ENCODE measurements at places on chromosomes 4 and X. TPM values are rescaled to one million over a fixed set of nuclear protein-coding genes. Genes with fewer than 3 reads are reported as not detected.

Gene RTL9
- not detected for polyA plus RNA-seq

DNA sequence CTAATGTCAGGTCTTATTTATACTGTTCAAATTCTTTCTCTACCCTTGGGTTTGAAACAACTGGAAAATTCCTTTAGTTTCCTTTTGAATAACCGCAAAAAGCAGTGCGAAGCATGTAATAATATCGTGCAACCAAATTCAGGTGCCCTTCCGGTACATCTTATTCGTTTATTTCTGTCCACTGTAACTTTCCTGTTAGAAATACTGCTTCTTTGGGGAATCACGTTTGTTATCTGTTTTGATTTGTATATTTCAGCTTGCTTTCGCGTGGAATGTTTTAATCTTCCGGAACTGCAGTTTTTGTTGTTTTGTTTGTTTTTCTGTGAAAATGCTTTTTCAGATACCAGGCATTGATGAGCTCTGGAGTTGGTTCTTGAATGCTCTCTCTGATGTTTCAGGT is 85.7 kb upstream of the HPRT1 start:
- DNase-seq = no peak

DNA sequence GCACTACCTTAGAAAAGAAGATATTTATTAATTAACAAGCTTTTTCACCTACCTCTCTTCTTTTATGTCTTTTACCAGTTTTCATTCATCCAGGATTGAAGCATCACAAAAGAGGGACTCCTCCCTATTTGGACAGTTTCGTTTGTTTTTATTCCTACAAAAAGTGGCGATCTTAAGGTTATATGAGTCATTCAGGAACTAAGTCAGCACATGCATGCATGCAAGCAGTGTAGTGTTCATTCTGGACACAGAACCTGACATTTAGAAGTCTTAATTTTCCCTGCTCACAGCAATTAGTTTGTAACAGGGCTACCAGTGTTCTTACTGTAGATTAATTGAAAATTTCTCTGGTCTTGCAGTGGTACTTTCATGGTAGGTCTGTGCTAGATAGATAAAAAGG is 47.9 kb upstream of the QRFPR start:
- no peak for DNase-seq

DNA sequence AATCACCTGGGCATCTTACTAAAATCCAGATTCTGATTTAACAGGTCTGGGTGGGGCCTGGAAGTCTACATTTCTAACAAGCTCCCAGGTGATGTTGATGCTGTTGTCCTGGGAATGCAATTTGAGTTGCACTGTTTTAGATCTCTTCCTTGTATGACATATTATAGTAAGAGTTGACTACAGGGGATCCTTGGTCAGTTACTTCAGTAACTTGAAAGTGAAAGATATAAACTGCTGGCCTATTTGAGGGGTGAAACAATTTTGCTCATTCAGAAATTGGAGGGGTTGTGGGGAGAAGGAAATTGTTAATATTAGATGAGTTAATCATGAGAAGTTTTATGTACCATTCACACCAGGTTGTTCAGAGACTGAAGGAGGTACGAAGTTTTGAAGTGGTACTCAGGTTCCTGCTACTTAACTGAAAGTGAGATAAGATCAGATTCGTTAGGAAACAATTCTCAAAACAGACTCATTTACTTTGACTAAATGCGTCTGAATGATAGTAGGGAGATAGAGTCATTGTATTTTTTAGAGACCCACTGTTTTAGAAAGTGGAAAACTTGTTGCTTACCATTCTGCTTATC is 12.5 kb downstream of the SH2D1A start:
- DNase-seq = peak; percentile 60

DNA sequence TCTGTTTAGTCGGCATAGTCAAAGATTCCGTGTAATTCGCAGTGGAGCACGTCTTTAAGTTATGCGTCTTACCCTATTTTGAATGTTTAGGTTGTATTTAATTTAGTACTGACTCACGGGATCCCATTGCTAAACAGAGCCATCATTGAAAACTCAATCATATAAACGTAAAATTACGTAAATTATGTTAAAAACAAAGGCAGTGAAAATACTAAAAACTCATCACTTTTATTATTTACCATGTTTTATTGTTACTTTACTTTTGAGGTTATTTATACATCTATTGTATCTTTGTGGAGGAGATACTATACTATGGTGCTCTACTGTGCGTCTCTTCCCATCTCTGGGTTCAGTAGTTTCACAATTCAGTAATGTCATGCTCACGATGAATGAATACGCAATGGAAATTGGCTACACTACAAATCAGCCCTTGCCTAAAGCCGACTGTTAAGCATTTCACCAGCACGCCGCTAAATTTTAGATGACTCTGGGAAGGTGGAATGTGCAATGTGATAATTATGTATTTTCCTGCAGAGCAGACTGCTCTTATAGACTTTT is 944 bp downstream of the FUNDC2 start:
- peak; percentile 41 for DNase-seq

Gene RASSF6
- polyA plus RNA-seq = not detected

DNA sequence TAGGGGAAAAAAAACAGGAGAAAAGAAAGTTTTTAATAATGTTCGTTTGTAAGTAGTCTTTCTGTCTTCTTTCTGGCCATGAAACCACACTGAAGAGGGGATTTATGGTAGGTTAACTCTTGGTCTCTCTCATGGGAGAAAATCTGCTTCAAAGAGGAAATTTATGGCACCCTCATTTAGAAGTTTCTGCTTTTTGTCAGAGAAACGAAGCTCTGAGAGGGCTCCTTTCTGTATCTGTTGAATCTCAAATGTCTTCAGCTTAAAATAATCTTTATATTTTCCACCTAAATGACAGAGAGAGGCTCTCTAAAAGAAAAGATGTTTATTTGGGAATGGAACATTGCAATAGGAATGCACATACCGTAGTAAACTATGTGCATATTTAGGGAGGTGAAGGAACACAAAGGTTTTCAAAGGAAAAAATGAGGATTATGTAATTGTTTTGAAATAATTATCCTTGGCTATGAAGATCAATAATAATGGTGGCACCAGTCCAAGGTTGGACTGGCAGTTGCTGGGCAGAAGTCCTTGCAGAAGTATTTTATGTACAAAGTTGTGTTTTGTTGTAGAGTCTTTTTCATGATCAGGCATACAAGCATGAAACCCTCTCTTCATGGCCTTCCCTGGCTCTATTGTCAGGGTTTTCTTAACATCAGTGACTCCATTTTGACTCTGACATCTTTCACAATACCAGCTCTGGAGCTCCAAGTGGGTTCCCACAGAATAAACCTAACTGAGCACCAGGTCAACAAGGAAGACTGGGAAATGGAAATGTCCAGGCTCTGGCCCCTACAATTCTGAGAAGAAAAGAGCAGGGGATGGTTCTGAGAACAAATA is 53.0 kb upstream of the HPSE start:
- no peak for DNase-seq

DNA sequence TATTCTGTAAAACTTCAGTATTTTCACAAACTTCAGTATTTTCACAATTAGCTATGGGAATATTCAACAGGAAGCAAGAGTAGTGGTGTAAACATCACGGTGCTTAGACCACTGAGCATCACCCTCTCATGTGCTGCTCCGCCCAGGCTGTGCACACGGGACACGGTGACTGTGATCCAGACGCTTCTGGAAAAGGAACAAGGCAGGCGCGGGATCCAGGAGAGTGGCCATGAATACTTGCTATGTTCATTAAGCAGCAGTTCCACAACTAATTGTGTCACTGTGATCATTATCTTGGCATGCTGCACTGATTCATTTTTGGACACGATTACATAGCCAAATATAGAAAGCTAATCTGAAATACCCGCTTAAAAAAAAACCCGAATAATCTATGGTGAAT is 19.6 kb upstream of the FAT1 start:
- no peak for DNase-seq

- DNase-seq = no peak
These were observed 22.7 kb upstream of the RNF212 start for GRCh38 chr4:1136048-1136447.

DNA sequence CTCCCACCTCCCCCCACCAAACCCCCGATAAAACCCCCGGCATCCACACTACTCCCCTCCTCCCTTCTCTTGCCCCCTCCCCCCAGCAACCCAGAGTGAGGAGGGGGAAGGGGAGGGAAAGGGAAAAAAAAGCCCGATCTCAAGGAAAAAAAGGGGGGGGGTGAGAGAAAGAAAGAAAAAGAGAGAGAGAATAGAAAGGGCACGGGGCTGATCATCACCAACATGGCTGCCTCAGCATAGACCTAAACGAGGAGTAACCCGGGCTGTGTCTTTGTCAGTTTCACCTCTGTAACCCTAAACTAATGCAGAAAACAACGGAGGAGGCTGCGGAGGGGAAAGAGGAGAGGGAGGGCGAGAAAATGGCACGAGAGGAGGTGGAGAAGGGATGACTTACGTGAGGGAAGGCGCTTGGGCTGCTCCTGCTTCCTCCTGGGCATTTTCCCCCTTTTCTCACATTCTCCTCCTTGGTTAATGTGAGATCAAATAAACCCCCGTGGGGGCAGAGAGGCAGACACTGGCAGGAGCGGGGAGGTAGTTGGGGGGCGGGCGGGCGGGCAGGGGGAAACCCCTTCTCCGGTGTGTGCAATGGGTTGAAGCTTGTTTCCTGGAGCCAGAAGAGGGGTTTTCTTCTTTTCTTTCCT is 532 bp downstream of the ZNF827 start:
- DNase-seq = peak; percentile 56

Gene UBE2K
- 74.8 TPM for polyA plus RNA-seq

DNA sequence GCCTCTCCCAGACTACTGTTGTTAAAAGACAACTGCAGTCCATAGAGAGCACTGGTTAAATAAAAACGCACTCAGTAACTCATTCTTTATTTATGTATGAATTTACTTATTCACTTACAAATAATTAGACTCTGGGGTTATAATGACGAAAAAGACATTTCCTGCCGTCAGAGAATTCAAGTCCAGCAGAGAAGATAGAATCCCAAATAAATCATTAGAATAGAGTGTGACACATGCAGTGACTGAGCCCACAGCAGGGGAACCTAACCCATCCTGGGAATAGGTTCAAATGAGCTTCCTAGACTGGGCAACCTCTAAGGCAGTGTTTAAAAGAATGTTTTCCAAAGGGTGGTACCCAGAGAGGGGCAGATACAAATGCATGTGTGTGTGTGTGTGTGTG is 53.9 kb downstream of the FGFBP1 start:
- DNase-seq = no peak

- DNase-seq = no peak
These were observed 44.1 kb downstream of the GAK start for GRCh38 chr4:888029-888428.
